Sigmoid colon (tissue), 7 donors: ENCODE measurements at places on chromosomes 16 and 17.

GRCh38 chr17:27323538-27324215, 29.8 kb downstream of the WSB1 start:
- DNase-seq = peak; percentile 86

DNA sequence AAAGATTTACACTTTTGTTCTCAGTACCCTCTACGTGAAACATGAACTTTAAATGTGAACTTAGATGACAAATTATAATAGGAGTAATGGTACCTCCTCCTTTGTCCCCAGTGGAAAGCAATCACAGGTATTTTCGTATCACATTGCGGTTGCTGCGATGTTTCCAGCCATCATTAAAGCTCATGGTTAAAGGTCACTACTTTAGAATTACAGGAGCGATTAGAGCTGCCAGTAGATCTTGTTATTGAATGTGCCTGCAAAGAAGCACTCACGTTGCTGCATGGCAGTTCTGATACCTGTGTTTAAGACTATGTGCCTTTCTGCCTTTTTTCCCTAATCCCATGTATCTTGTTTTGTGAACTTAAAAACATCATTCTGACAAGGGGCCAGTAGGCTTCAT, 301.0 kb downstream of the CPPED1 start:
- DNase-seq = no peak

DNA sequence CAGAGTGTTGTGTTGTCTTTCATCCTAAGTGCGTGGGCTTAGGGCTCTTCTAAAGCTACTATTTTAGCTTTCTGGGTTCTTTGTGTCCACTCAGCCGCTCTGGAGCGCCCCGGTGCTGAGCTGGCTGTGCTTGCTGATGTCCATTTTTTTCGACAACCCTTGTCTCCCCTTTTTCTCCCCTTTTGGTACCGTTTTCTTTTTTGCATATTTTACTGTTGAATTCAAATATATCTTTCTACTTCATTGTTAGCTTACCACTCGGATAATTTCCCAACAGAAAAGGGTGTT, 1.2 kb downstream of the SRRM2 start:
- DNase-seq = no peak

DNA sequence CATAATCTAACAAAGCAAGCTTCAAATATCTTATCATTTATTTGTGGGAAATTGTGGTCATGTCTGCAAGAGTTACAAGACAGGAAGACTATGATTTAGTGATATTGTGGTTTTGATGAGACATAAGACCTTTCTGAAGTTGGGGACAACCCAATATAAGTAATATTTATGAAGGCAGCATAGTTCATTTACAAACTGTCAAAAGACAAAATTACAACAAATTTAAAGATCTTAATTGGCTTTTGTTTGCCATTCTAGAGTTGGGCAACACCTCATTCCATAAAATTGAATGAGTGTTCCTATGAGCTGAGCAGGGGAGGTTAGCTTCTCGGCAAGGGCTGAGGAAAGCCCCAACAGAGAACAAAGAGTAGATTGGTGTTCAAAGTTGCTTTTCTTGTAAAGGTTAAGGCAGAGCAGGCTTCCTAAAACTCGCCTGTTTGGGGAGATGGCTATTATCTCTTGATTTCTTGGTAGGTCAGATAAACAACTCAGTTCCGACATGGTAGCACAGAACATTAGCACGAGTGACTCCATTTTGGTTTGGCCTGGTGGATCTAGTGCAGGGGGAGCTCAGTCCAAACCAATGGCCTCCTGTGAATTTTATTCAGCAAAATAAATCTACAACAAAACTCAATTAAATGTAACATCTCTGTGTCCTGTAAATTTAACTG, 10.9 kb upstream of the MMD start:
- no peak for DNase-seq

DNA sequence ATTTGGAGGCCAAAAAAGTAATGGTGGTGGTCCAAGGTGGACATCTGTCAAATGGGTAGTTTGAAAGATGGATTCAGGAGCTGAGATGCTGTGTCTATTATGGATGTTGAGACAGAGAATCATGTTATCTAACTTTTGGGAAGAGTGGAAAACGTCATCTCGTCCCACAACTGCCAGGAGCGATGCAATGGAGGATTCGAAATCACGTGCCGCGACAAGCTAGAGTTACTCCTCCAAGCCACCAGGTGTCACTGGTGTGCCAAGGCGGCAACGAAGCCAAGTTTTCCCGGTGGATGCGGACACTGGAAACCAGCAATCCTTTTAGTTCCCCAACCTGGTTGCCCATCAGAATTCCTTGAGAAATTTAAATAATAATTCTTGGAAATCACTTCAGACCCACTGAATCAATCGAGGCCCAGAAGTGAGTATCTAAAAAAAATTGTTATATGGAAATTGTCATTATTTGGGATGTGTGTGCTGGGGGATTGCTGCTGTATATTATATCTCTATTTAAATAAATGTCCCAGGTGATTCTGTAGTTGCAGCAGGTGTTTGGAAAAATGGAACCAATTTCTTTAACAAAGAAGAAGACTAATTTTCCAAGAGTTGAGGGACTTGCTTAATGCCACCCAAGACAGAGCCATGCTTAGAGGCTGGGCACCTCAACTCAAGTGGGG, 206.1 kb downstream of the HAPSTR1 start:
- DNase-seq = peak; percentile 72

- DNase-seq = no peak
These were observed 6.4 kb downstream of the RPS15A start for GRCh38 chr16:18783430-18784341.

- no peak for DNase-seq
These were observed 1.3 kb downstream of the IL34 start for GRCh38 chr16:70647441-70648359.

GRCh38 chr17:63441654-63442053, 4.5 kb downstream of the CYB561 start:
- no peak for DNase-seq

GRCh38 chr17:18851201-18851600, 6.7 kb upstream of the PRPSAP2 start:
- DNase-seq = no peak

DNA sequence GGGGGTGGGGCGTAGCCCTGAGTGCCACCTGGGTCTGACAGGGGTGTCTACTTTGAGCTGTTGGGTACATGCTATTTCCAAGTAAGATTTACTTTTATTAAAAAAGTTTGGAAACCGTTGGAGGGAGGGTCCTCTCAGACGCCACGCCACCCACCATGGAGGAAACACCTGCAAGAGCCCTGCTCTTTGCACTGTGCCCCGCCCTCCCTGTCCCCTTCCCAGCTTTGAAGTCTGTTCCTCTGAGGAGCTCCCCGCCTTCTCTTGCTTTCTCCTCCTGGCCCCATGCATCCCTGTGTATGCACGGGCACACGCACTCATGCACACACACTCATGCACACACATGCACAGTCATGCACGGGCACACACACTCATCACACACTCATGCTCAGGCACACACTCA, 15.5 kb downstream of the ADGRG1 start:
- DNase-seq = no peak

- DNase-seq = no peak
These were observed 282.5 kb upstream of the FOXF1 start for GRCh38 chr16:86227801-86228200.

GRCh38 chr17:9266031-9266680, 244.8 kb downstream of the NTN1 start:
- no peak for DNase-seq

GRCh38 chr17:31595666-31596381, 204.3 kb downstream of the RAB11FIP4 start:
- no peak for DNase-seq

- no peak for DNase-seq
These were observed 14.0 kb upstream of the PVALEF start for GRCh38 chr17:81151278-81151677.

DNA sequence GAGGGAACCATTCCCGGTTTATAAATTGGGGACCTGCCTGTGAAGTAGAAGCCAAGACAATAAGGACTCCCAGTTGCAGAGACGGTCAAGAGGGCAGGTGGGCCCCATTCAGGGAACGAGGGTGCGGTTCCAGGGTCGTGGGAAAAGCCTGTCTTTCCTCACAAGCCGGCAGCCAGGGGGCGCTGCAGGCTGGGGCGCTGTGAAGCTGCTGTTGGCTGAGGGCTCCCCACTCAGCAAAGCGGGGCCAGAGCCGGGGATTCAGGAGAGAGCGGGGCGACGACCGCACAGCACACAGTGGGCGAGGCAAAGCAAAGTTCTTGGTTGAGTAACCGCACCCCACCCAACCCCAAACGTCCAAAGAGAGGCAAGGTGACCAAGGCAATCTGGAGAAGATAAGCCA, 24.9 kb downstream of the CDRT15 start:
- no peak for DNase-seq

DNA sequence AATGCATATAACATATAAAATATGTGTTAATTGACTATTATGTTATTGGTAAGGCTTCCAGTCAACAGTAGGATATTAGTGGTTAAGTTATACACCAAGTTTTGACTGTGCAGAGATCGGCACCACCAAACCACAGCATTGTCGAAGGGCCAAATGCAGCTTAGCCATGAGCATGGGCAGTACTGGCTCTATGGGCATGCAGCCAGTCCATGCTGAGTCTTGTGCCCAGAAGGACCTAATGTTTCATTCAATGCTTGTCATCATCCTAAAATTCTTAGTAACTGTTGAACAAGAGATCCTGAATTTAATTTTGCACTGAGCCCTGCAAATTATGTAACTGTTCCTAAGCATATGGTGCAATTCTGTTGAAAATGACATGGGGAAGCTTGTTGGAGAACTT, 233.4 kb upstream of the HS3ST3A1 start:
- no peak for DNase-seq

GRCh38 chr17:39205112-39205526, 5.0 kb downstream of the RPL19 start:
- DNase-seq = no peak

DNA sequence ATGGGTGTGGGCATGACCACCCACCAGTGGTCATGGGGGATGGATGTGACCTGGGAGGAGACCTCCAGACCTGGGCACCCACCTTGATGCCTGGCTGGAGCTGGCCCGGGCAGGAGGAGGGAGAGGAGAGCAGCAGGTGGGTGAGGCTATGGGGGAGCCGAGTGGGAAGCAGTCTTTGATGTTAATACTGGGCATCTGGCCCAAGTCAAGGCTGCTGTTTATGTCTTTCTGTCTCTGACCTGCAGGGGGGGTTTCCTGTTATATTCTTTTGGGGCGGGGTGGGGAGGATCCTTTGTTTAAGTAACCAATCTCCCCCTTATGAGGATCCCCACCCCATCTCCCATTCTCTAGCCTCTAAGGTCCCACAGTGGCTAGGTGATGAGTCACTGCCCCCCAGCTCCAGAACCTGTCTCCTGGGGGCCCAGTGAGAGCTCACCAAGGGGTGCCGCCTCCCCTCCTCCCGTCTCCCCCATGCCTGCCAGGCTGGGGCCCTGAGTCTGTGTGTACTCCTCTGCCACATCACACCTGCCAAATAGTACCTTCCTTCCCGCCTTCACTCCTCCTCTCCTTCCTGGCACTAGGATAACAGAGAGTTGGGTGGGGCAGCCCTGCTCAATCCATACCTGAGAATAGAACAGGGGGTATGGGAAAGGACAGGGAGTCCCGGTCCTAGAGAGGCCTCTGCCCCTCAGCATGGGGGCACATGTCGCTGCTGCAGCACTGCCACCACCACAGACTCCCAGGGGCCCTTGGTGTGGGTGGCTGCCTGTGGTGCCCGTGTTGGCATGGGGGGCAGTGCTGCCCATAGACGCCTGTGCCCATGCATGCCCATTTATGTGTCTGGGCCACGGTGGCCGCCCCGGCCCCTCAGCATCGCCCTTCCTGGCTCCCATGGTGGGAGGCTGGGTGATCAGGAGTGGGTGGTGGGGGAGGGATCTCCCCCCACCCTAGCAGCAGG, 7.3 kb downstream of the THRA start:
- peak; percentile 87 for DNase-seq

- DNase-seq = peak; percentile 100
These were observed 59.1 kb downstream of the OR1D5 start for GRCh38 chr17:3004150-3004801.

GRCh38 chr17:28493460-28493859, 12.7 kb upstream of the FOXN1 start:
- DNase-seq = no peak

DNA sequence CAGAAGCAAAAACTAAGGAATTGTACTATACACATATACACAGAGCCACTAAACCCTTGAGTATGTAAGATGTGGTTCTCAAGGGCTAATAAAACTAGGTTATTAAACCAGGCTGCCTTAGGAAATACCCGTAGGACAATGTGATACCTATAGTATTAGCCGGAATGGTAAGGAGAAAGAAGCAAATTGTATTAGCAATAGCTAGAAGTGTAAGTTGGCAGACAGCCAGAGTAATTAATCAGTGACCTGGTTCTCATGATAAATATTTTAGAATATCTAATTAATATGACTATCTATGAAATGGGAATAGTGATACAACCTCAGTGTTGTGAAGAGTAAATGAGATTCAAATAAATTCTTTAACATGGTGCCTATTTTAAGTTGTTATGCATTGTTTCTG, 18.6 kb downstream of the GDPD1 start:
- no peak for DNase-seq

DNA sequence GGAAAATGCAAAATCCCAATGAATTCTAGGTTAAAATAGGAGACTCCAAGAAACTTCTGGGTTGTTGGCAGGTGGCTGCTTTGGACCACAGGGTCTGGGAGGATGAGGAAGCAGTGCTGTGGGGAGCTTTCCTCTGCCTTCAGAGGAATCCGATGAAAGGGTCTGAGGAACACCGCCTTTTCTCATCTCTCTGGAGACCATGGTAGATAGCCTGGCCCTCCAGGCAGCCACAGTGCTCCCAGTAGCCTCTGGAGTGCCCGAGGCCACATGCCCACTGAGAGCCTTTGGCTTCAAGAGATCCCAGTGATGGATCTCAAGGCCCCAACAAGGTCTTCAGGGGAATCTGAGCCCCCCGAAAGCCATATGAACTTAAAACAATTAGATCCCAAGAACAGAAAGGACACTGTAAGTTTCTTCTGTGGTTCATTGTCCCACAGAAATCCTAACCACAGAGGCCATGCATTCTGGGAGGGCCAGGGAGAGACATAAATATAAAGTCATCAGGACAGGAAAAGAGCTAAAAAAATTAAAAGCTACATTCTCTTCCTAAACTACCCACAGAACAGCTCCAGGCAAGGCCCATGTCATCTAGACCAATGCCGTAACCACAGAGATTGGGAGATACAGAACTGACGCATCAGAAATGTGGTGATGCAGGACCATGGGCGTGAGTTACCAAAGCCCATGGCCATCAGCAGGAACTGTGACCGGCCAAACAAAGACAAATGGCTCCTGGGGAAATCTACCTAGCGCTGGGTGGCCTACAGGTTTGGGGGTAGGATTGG, 24.3 kb downstream of the TK2 start:
- no peak for DNase-seq

DNA sequence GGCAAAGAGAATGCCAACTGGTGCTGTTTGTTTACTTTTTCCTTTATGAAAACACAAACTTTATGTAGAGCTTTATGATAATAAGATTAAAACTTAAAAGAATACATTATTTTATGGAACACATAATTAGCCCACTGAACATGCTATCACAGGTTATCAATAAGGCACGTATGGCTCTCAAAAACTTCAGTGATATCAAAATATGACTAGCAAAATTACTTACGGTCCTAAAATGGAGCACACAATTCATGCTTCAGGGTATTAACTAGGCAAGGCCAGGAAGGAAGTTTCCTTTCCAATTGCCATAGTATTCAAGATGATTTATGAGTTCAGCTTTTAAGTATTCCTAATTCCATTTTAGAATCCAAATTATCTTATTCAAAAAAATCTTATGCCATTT, 3.6 kb downstream of the RNF43 start:
- DNase-seq = no peak
